ENCODE measurements at places on chromosomes 3 and 15.

GRCh38 chr3:169694117-169694516 lies 30.6 kb upstream of the MECOM start:
- DNase-seq, result no peak

DNA sequence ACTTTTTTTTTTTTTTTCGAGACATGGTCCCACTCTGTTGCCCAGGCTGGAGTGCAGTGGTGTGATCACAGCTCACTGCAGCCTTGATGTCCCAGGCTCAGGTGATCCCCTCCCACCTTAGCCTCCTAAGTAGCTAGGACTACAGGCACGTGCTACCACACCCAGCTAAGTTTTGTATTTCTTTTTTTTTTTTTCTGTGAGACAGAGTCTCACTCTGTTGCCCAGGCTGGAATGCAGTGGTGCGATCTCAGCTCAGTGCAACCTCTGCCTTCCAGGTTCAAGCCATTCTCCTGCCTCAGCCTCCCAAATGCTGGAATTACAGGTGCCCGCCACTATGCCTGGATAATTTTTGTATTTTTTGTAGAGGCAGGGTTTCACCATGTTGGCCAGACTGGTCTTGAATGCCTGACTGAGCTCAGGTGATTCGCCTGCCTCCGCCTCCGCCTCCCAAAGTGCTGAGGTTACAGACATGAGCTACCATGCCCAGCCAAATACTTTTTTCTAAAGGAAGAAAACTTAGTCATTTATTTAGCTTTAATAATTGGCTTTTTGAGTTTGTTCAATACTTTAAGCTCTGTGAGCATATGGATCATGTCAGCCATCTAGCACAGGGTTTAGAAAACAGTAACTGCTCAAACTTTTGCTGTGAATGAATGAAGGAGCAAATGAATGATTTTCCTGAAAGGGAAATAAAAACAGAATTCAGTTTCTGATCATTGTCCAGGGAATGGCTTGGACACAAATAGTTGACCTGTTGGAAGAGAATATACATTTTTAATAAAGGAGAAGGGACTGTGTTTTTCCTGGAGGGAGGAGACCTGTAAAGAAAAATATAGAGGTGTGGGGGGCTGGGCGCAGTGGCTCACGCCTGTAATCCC lies 26.0 kb downstream of the UBE2E1 start:
- DNase-seq, result no peak

GRCh38 chr3:66692042-66692765 lies 191.4 kb upstream of the LRIG1 start:
- DNase-seq, result no peak

- DNase-seq, result no peak
Observed at GRCh38 chr3:9056581-9056980, 93.3 kb upstream of the RAD18 start.

- DNase-seq, result peak; percentile 70
Observed at GRCh38 chr3:158105710-158106253, 438 bp downstream of the SHOX2 start.

DNA sequence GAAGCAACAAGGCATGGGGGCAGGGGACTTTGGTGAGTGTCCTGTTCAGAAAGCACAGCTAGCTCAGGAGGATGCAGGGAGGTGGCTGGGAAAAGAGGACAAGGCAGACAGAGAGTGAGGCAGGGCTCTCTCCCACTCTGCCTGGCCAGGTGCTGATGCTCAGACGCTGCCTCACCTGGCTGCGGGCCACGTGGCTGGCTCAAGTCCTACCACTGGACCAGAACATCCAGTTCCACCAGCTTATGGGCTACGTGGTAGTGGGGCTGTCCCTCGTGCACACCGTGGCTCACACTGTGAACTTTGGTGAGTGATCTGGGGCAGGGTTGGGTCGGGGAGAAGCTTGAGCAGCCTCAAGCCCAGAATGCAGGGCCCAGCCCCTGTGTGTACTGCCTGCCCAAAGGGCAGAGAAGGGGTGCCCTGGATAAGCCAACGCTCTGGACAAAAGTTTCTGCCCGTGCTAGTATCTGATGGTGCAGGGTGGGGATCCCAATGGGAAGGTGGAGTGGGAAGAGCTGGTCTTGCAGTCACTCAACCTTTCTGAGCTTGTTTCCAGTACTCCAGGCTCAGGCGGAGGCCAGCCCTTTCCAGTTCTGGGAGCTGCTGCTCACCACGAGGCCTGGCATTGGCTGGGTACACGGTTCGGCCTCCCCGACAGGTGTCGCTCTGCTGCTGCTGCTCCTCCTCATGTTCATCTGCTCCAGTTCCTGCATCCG lies 20.9 kb downstream of the NOX5 start:
- DNase-seq, result peak; percentile 19

- no peak for DNase-seq
Observed at GRCh38 chr3:122167630-122168029, 15.8 kb upstream of the CASR start.

DNA sequence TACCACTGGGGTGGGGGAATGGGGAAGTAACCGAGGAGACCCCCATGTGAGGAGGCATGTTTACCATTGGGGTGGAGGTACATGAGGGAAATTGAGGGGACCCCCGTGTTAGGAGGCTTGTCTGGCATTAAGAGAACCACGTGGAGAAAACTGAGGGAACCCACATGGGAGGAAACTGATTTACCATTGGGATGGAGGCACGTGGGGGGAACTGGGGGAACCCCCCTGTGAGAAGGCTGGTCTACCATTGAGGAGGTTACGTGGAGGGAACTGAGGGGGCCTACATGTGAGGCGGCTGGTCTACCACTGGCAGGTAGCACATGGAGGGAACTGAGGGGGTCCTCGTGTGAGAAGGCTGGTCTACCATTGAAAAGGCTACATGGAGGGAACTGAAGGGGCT lies 159.4 kb downstream of the FBLN2 start:
- no peak for DNase-seq

DNA sequence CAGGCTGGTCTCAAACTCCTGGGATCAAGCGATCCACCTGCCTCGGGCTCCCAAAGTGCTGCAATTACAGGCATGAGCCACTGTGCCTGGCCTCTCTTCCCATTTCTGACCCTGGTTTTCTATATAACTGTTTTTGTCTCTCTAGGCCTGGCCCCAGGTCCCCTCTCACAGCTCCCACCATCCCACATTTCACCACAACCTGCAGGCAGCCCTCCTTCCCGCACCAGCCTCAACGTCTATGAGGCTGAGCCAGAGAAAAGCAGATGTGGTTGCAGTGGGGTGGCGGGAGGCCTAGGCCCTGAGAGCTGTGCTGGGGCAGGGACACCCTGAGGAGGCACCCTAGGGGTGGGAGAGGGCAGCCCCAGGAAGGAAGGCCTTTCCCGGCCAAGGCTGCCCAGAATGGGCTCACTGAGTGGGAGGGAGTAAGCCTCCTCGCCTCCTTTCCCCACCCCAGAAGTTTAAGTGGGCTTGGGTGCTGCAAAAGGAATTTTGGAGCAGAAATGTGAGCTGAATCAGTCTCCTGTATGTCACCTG lies 99.7 kb downstream of the LSM3 start:
- no peak for DNase-seq

DNA sequence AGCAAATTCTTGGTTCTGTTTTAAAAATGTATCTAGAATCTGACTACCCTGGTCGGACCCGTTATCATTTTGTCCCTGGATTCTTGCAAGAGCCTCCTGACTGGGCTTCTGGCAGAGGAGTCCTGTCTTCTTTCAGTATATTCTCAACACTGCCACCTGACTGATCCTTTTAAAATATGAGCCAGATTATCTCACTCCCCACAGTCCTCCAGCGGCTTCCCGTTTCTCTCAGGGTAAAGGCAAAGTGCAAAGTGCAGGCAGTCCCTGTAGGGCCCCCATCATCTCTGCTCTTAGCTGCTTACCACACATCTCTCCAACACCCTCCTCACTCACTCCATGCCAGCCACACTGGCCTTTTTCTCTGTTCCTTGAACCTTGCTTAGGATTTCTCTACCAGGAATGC lies 28.4 kb downstream of the CRTC3 start:
- no peak for DNase-seq

DNA sequence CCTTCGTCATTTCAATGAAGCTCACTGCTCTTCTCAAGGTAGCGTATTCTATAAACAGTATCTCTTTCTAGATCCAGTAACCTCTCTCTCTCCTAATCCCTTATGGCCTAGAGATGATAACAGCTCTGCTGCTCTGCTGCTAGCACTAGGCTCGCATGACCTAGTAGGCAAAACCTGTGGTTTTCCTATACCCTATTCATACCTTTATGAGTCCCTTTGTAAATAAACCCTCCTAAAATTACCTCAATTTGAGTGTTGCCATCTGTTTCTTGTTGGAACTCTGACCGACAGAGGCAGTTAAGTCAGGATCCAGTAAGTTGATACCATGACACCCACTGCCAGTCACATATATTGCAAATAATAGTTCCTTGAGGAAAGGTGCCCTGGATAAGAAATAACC lies 7.3 kb downstream of the CCDC14 start:
- no peak for DNase-seq

- no peak for DNase-seq
Observed at GRCh38 chr3:107985496-107985895, 105.3 kb downstream of the CD47 start.

DNA sequence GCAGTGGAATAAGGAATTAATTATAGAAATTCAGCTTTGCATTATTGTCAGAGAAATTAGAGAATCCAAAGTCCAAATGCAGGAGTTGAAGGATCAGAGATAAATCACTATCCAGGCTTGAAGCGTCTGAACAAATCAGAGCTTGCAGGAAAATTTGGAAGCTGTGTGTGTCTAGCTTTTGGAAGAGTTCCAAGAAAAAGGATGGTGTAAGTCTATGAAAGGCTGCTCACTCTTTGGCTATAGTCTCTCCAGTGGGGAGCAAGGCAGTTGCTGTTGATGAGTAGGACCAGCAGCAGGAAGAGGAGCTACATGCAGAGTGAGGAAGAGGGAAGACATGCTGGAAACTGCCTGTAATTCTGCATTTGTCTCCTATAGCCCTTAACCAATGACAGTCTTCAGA lies 464.3 kb upstream of the GRM7 start:
- no peak for DNase-seq

GRCh38 chr3:72105306-72105705 lies 320.4 kb upstream of the PROK2 start:
- no peak for DNase-seq

DNA sequence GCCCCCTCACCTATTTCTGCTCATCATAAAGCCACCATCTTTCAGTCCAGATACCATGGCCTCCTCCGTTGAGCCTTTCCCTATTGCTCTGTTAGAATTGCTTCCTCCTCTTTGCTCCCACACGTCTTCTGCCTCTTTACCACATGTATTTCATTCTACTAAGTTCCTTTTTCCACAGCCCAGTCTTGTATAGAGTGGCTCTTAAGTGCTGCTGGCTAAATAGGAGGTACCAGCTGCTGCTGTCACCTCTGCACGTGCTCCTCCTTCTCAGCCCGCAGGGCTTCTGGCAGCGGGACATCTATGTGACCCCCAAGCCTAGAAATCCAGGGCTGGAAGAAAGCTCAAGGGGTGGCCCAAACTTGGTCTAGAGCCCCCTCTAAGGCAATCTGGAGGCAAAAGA lies 38.8 kb upstream of the PLXND1 start:
- no peak for DNase-seq

- no peak for DNase-seq
Observed at GRCh38 chr3:167859610-167860009, 124.1 kb downstream of the SERPINI1 start.

- no peak for DNase-seq
Observed at GRCh38 chr3:48460517-48460902, 14.0 kb downstream of the ATRIP start.

- no peak for DNase-seq
Observed at GRCh38 chr15:100909565-100909964, 9.6 kb upstream of the LRRK1 start.

DNA sequence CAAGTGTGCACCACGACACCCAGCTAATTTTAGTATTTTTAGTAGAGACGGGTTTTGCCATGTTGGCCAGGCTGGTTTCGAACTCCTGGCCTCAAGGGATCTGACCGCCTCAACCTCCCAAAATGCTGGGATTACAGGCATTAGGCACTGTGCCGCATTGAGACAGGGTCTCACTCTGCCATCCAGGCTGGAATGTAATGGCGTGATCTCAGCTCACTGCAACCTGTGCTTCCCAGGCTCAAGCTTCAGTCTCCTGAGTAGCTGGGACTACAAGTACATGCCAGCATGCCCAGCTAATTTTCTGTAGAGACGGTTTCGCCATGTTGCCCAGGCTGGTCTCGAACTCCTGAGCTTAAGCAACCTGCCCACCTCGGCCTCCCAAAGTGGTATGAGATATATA lies 51.6 kb downstream of the ACAD9 start:
- DNase-seq, result no peak
